ENCODE measurements at places on chromosomes 5 and 9.

- DNase-seq: no peak
Observed at GRCh38 chr5:121968910-121969607, 7.3 kb downstream of the SRFBP1 start.

GRCh38 chr5:146398826-146399225 lies 48.3 kb upstream of the TCERG1 start:
- DNase-seq: no peak

GRCh38 chr5:134371834-134372340 lies 518 bp downstream of the UBE2B start:
- no peak for DNase-seq

- DNase-seq: no peak
Observed at GRCh38 chr5:135327429-135328127, 71.5 kb downstream of the MACROH2A1 start.

DNA sequence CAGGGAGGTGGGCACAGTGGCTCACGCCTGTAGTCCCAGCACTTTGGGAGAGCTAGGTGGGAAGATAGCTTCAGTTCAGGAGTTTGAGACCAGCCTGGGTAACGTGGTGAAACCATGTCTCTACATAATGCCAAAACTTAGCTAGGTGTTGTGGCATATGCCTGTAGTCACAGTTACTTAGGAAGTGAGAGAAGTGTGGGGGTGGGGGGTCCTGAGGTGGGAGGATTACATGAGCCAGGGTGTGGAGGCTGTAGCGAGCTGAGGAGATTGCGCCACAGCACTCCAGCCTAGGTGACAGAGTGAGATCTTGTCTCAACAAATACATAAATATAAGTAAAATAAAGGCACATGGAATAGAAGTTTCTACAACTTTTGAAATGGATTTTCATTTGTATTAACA lies 23.1 kb downstream of the VCAN start:
- DNase-seq: no peak

DNA sequence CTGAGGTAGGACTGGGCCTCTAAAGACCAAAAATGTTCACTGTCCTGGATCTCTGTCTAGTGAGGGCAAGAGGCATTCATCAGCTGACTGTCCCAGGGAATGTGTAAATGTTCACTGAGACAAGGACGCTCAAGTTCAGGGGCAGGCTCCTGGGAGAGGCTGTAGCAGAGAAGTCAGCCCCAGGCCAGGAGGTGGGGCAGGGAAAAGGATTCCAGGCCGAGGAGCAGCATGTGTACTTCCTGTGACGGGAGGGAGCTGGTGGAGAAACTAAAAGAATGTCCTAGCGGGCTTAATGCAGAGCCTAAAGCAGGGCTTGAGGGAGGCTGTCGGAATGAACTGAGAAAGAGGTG lies 205.8 kb downstream of the GABBR2 start:
- no peak for DNase-seq

DNA sequence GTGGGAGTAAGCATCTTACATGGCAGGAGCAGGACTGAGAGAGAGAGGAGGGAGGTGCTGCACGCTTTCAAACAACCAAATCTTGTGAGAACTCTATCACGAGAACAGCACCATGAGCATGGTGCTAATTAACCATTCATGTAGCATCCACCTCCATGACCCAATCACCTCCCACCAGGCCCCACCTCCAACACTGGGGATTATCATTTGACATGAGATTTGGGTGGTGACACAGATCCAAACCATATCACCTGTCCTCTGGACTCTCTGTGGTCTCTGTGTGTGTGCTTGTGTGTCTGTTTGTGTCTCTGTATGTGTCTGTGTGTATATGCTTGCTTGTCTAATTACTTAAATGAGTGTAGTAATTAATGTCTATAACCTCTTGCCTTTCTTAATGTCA lies 31.1 kb downstream of the SEC61B start:
- no peak for DNase-seq

GRCh38 chr9:121865884-121866283 lies 214.4 kb downstream of the DAB2IP start:
- DNase-seq: no peak

DNA sequence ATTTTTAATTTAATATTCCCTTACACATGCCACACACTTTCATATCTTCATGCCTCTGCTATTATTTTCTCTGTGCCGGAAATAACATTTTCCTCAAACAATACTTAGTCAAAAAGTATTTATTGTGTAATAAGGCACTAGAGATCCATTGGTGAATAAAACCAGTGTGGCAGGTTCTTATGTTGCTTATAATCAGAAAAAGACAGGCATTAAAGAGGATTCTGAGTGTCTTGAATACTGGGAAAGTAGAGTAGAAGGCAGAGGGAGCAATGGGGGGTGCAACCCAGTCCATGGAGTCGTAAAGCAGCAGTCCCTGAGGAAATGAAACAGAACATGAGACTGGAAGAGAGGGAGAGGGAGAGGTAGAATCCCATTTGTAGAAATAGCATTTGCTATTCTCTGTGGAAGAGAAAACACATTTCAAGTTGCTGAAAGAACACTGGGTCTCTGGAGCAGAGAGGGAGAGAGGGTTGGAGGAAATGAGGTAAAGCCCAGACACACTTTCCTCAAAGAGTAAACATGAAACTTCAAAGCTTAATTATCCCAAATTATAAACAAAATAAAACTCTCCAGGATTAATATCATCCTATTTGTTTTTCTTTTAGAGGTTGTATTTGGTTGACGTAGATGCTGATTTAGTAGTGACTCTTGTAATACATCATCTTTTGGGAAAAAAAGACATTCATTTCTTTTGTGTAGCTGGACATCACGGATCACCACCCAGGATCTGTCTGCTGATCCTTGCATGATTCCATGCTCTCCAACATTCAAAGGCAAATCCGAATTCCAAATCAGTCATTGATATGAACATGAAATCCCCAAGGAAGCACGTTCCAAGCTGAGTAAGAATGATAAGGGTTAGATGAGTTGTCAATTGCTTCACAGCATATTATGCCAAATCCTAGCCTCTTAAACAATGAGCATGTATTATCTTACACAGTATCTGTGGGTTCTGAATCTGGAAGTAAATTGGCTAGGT lies 37.4 kb upstream of the GRAMD2B start:
- no peak for DNase-seq

DNA sequence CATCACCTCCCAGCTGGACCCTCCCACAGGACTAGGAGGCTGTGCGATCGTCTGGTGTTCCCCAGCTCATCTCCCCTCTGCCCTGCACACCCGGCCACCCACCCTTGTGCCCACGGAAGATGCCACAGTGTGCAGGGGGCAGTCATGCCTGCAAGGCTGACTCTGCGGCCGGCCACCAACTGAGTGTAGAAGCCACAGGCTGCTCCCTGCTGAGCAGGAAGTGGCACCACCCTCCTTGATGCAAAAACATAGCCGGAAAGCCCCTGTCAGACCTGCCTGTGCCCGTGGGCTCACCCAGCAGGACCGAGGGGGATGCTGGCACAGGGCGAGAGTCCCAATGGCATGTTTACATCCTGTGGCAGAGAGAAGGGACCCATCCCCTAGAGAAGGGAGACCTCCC lies 40.3 kb upstream of the SLC12A7 start:
- no peak for DNase-seq

GRCh38 chr5:133780619-133781280 lies 168.4 kb upstream of the FSTL4 start:
- DNase-seq: no peak

GRCh38 chr5:777756-778161 lies 6.8 kb downstream of the ZDHHC11B start:
- DNase-seq: no peak

GRCh38 chr5:133397348-133397747 lies 215.0 kb downstream of the FSTL4 start:
- DNase-seq: no peak

DNA sequence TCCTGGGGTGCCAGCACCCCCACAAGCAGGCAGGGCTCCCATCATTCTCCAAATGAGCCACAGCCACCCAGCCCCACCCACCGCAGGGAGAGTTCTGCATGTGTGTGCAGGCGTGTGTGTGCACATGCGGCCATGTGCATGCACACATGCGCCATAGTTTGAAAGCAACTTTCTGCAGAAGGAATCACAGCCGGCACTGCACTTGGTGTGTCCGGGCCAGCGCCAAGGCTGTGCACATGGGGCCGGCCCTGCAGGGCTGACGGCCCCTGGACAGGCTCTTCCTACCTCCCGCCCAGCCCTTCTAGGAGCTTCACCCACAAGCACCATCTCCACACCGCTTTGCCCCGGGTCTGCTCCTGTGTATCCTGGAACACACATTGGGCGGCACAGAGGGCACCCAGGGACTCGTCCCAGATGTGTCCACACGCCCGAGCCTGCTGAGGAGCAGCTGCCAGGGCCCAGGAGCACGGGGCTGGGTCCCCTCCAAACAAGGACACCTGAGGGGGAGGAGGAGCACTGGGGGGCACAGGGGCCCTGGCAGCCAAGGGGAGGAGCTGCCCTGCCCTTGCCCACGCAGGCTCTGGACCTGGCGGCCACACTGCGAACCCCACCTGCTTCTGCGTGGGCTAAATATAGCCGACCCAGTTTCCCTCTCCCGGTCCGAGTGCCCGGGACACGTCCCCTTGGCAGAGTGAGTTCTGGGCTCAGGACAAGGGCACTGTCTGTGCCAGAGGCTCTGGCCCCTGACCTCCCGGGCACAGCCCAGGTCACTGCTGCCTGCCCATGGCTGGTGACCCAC lies 19.1 kb downstream of the TPPP start:
- no peak for DNase-seq

DNA sequence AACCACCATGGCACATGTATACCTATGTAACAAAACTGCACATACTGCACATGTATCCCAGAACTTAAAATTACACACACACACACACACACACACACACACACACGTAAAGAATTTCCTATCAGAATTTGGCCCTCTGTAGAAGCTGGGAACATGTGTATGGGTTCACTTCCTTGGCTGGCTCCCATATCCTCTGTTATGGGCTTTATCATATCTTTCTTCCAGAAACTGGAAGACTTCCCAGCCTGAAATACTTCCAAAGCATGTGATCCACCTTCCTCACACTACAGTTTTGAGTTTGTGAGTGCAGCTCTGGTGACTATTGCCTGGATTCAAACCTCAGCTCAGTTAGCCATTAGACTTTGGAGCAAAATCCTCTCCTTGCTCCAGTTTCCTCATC lies 78.6 kb upstream of the GDNF start:
- DNase-seq: no peak

GRCh38 chr9:463455-464171 lies 248.9 kb downstream of the DOCK8 start:
- no peak for DNase-seq

DNA sequence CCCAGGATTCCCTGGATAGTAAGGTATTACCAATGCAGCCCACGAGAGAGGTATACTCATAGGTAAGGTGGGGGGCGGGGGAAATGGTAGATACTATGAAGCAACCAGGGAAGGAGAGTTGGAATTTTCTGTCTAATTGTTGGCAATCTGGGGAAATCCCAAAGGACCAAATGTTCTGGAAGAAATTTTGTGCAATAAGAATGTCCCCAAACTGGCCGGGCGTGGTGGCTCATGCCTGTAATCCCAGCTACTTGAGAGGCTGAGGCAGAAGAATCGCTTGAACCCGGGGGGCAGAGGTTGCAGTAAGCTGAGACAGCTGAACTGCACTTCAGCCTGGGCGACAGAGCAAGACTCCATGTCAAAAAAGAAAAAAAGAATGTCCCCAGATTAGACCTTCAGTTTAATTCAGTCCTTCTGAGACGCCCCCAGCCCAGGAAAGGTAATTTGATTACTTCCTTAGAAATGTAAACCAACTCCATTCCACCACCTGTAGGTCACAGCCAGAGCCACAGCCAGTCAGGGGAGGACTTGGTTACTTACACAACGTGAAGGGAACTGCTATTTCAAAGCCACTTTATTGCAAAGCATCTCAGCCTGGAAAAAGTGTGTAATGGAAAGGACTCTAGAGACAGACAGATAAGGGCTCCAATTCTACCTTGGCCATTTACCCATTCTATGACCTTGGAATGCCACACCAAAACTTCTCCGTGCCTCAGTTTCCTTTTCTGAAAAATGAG lies 50.0 kb upstream of the KLF4 start:
- no peak for DNase-seq

DNA sequence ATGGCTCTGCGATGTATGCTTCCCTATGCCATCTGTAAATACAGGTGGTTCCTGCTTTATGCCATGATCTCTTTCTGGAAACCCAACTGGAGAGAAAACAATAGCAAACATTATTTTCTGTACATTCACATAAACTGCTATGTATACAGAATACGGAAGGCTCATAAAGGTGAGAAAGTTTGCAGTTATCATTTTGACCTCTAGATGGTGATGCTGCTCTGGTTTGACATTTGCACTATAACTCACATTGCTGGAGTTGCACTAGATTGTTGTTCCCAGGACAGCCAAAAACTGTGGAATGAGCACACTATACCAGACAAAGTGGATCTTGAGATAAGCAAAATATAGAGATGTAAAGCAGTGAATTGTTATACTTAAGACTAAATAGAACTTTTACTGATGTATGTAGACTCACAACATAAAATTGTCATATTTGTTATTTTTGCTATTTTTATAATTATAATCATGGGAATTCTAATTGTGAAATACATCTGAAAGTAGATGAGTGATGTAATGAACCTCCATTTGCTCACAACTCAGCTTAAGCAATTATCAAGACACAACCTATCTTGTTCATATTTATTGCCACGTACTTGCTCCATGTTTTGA lies 246.5 kb downstream of the PTPRD start:
- no peak for DNase-seq

DNA sequence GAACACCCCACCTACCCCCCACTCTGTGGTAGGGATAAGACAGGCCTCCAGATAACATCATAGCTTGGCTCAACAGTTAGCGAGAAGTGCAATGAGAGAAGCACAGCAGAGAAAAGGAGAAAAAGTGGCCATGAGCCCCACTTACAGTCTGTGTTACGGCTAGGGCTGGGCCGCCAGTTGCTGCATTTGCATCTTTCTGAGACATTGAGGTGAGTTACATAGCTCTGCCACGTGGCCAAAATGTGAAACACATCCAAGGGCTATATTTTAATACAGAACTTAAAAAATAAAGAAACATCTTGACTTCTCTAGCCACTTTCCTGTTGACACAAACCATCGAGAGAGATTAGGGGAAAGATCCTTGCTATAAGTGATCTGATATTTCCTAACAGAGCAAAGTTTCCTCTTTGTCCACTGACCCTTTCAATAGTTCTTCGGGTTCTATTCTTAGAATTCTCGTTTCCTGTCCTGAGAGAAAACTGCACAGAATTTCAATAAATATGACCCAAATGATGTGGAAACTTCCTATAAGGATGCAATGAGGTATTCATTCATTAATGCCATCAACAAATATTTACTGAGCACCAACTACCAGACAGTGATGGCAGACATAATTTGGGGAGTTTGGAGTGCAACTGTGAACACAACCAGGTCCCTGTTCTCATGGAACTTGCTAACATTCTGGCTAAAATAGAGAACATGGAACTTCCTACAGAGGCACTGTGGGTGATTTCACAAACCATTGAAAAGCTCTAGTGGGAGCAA lies 3.2 kb upstream of the TLE4 start:
- no peak for DNase-seq

DNA sequence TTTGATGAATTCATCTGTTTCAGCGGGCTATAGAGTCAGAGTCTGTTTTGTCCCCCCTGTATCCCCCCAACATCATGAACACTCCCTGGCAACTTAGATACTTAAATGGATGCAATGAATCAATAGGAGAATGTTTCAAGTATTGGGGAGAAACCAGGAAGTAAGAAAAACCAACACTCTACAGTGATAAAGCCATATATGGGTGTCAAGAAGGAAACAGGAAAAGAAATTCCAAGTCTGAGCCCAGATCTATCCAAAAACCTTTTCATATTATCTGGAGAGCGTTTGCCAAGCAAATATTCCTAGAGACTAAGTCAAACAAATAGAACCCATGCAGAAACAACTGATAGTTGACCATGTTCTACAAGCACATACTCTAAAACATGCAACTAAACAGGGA lies 2.3 kb upstream of the GNAQ start:
- no peak for DNase-seq
